ENCODE measurements at places on chromosomes 5 and 9.

DNA sequence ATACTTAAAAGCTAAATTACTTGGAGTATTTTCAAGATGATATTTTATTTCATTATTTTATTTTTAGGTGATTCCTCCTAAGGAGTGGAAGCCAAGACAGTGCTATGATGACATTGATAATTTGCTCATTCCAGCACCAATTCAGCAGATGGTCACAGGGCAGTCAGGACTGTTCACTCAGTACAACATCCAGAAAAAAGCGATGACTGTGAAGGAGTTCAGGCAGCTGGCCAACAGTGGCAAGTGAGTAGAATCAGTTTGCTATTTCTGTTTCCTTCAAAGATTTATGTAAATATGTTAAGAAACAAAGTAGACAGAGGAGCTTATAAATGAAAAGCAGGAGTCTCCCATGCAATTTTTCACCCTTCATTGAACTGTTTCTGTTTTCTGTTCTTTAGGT lies 47.8 kb downstream of the KDM4C start:
- DNase-seq, result no peak

- no peak for DNase-seq
These were observed 17.4 kb downstream of the RXRA start for GRCh38 chr9:134343637-134344036.

GRCh38 chr5:40569546-40570270 lies 110.0 kb upstream of the PTGER4 start:
- DNase-seq, result no peak

- DNase-seq, result no peak
These were observed 42.6 kb upstream of the BICD2 start for GRCh38 chr9:92807031-92807756.

GRCh38 chr9:2826291-2826690 lies 17.6 kb downstream of the PUM3 start:
- no peak for DNase-seq

GRCh38 chr5:128409166-128409800 lies 128.8 kb downstream of the FBN2 start:
- no peak for DNase-seq

All from transverse colon (tissue), 4 donors.